ENCODE measurements at places on chromosomes 7 and 10. TPM values are rescaled to one million over a fixed set of nuclear protein-coding genes. Genes with fewer than 3 reads are reported as not detected.

Gene VAX1
- not detected for total RNA-seq

Gene RAB19
- not detected for total RNA-seq

Gene KCNIP2
- not detected for total RNA-seq

Gene EFCAB10
- 0.44 TPM for total RNA-seq

Gene FBXL13
- total RNA-seq = 0.87 TPM

Gene SPDYE6
- 0.07 TPM for total RNA-seq

Gene ABCB4
- total RNA-seq = 2.1 TPM

Gene SYCE1
- total RNA-seq = 1.00 TPM

Gene CYP2C19
- not detected for total RNA-seq

Gene MLXIPL
- total RNA-seq = not detected

Gene HIPK2
- 17.0 TPM for total RNA-seq

Gene MICALL2
- 20.2 TPM for total RNA-seq

Gene MPP7
- total RNA-seq = 0.34 TPM

Gene CPA4
- total RNA-seq = 1.1 TPM

Gene CEP55
- 83.6 TPM for total RNA-seq

All from mammary microvascular endothelial cell (primary cell).